ENCODE measurements at places on chromosomes 1 and 21. TPM values are rescaled to one million over a fixed set of nuclear protein-coding genes. Genes with fewer than 3 reads are reported as not detected.

- DNase-seq, result no peak
Measured at GRCh38 chr1:201272799-201273198, 10.5 kb upstream of the PKP1 start.

- DNase-seq, result no peak
Measured at GRCh38 chr21:44636209-44637017, 743 bp upstream of the KRTAP10-10 start.

LCA5L gene
- 1.3 TPM for total RNA-seq

ESPN gene
- total RNA-seq, result 2.5 TPM

PDC gene
- not detected for total RNA-seq

PTGER3 gene
- 6.3 TPM for total RNA-seq
